Metanephros (tissue), 2 donors: ENCODE measurements at places on chromosomes 12 and 14. TPM values are rescaled to one million over a fixed set of nuclear protein-coding genes. Genes with fewer than 3 reads are reported as not detected.

The SLC10A1 gene
- not detected for total RNA-seq

The DIO3 gene
- 0.41 TPM for total RNA-seq

The SPTLC2 gene
- total RNA-seq, result 53.4 TPM

The TMEM116 gene
- total RNA-seq, result 48.7 TPM

The TMEM121 gene
- 14.7 TPM for total RNA-seq

The LMO3 gene
- 5.5 TPM for total RNA-seq

The TAC3 gene
- total RNA-seq, result 1.6 TPM

The L2HGDH gene
- 17.4 TPM for total RNA-seq

The GPD1 gene
- 60.8 TPM for total RNA-seq

The KCNH5 gene
- 0.23 TPM for total RNA-seq

The B4GALNT1 gene
- total RNA-seq, result 1.3 TPM

The CDCA3 gene
- total RNA-seq, result 18.0 TPM

The TAS2R9 gene
- total RNA-seq, result not detected

The ATP6V1D gene
- 77.5 TPM for total RNA-seq
